ENCODE measurements at places on chromosomes 6 and 20.

- no peak for DNase-seq
These were observed 2.2 kb downstream of the FBXL4 start for GRCh38 chr6:98945311-98946115.

DNA sequence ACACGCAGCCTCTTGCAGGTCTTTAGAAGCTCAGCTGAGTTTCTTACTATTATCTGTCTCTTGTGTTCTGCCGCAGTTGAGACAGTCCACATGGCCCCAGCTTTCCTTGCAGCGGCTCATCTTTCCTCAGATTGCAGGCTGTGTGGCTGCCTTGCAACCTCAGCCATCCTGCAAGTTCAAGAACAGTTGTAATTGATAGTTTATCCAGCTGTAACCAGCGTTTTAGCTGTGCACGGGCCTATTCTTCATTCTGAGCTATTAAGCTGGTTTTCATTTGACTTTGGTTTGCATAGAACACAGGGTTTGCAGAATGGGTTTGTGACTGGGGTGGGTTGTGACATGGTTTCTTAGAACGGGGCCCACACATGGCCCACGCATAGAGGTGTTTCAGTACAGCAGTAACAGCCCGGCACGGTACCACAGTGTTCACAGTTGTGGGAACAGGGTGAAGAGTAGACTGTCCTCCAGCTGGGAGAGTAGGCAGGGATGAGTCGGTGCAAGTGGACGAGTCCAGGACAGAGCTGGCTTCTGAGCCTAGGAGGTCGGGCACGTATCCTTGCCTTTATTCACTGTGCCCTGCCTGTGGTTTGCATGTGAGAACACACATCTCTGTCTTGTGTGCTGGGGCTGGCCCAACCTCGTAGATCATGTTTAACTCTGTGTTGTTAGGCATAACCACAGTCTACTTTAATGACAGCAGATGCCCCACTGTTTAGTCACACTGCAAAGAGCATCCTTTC is 89.2 kb downstream of the RPP40 start:
- DNase-seq, result no peak

GRCh38 chr6:37048851-37049757 is 43.6 kb downstream of the FGD2 start:
- no peak for DNase-seq

GRCh38 chr20:17421493-17421892 is 109.7 kb downstream of the BFSP1 start:
- no peak for DNase-seq

- no peak for DNase-seq
These were observed 3.3 kb downstream of the RNF144B start for GRCh38 chr6:18390476-18390875.

DNA sequence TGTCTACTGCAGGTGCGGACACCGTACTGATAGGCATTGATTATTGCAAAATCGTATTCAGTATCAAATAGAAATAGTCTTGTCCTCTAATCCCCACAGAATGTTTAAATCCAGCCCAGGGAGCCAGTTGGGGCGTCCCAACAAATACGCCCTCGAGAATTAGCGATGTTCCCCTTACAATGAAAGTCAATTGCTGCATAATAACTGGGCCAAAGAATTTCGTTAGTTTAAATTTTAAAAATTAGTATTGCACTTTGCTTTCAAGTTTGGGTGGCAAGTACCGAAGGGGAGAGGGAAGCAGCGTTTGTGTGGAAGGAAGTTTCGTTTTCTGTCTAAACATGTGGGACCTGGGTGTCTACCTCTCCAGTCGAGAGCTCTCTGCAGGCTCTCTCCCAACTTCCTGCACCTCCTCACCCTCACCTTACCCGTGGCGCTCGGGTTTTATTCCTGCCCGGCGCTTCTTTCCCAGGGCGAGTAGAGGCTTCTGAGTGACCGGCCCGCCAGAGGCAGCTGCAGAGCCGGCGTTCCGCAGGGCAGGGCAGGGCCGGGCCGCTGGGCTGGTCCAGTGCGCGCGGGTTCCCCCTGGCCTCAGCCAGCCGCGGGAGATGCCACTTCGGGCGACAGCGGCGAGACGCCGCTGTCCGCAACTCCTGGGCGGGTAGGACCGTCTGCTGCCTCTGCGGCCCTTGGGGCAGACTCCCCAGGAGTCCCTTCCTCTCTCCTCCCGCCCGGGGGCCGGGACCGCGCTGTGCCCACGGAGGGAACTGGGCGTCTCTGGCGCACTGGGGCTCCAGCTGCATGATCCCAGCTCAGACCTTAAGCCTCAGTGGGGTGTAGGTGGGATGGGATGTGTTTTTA is 862 bp upstream of the TFAP2C start:
- no peak for DNase-seq

DNA sequence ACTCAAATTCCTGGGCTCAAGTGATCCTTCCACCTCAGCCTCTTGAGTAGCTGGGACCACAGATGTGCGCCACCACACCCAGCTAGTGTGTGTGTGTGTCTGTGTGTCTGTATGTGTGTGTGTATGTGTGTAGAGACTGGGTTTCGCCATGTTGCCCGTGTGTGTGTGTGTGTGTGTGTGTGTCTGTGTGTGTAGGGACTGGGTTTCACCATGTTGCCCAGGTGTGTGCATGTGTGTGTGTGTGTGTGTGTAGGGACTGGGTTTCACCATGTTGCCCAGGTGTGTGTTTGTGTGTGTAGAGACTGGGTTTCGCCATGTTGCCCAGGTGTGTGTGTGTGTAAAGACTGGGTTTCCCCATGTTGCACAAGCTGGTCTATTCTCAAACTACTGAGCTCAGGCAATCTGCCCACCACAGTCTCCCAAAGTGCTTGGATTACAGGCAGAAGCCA is 28.3 kb downstream of the CDK5RAP1 start:
- DNase-seq, result no peak

- DNase-seq, result peak; percentile 43
These were observed 109.3 kb downstream of the GPX5 start for GRCh38 chr6:28634761-28635546.

DNA sequence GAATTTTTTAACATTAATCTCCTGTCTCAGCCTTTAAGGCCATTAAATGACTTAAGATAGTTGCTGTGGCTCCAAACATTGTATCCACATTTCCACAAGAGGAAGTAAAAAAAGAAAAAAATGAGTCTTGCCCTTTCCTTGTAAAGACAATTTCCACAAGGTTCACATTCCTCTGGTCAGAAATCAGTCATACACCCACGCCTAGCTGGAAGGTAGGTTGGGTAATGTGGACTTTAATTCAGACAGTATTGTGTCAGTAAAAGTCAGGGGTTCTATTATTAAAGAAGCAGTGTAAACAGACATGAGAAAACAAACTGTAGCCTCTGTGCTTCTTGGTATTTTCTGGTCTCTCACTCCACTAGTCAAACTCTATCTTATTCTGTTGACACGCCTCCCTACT is 682.0 kb downstream of the GRIK2 start:
- no peak for DNase-seq

DNA sequence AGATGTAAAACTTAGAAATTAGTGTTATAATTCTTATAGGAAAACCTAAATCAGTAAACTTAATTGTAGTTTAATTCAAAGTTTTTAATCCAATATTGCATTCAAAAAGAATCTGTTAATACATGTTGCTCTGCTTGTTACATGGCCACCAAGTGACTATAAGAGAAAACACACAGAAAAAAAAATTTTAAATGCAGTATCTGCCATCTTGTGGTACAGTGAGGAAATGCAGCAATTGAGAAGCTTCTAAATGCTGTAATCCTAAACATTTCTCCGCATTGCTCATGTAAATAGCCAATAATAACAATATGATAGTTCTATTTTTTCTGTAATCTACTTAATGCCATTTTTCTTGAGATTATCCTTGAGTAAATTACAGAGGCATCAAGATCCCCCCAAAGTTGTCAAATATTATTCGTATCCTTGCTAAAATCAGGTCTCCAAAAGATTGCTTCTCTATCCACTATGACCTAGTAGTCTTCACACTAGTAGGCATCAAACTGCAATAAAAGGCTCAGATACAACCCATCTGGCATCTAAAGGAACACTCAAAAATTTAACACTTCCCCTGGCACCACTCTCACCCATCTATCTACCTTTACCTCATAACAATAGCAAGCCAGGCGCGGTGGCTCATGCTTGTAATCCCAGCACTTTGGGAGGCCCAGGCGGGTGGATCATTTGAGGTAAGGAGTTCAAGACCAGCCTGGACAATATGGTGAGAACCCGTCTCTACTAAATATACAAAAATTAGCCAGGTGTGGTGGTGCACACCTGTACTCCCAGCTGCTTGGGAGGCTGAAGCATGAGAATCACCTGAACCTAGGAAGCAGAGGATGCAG is 34.6 kb downstream of the HDAC2 start:
- DNase-seq, result peak; percentile 64

DNA sequence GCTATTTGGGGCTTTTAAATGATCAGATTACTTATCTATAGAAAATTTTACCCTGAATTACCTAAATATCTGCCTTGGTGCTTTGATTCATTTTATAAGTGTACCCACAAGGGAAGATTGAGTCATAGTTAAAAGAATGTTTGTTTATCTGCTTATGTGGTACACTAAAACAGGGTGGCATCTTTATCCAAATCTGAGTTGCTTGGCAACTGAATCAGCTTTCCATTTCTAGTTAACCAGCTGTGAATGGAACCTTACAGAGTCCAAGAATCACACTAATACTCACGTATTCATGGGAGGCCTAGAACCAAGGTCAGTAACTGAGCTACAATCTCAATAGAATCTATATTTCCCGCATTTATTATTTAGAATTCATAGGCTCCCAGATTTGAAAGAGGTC is 44.0 kb upstream of the CAP2 start:
- no peak for DNase-seq

DNA sequence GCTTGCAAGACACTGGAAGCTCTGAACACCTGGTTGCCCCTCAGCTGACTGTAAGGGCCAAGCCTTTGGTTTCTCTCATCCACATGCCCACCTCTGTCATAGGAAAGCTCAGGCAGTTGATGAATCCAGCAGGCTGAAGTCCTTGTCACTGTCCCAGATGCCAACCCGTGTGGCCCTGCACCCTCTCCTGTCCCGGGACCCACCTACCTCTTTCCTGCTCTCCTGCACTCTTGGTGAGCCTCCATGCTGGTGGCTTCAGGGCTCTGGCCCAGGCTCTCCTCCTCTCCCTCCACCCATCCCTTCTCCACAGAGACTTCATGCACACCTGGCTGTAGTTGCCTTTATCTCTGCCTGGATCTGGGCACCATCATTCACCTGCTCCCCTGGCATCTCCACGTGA is 4.0 kb upstream of the GID8 start:
- no peak for DNase-seq

DNA sequence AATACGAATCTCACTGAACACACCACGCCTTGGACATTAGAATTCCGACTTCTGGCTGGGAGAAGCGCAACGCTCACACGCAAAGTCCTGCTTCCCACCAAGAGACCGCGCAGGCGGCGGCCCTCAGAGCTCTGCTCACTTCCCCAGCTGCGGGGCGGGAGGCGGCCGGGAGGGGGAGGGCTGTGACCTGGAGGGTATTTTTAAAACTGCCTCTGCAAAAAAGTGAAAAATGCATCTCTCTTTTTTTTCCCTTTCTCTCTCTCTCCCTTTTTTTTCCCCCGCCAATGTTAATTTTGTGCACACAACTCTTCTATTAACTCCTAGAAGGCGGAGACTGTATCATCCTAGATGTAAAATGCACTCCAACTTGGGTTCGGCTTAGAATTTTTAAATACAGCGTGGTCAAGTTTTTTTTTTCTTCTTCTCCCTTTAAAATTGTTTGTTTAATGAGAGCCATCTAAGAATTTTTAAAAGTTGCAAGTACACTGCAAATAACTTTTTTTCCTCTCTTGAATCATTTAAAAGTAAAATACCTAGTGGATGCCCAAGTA is 66.4 kb downstream of the STX11 start:
- no peak for DNase-seq

GRCh38 chr20:31870726-31871617 is 538 bp downstream of the TTLL9 start:
- DNase-seq, result no peak

DNA sequence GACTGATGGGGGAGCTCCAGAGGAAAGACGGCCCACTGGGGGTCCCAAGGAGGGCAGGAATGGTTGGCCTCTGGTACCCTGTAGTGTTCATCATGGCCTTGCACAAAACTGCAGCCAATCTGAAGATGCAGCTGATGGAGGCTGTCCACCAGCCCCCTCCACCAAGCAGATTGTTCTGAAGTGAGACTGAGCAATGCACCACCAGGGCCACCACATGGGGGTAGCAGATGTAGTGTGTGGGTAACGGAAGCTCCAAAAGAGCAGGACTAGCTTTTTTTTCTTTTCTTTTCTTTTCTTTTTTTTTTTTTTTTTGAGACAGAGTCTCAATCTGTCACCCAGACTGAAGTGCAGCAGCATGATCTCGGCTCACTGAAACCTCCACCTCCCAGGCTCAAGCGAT is 181.0 kb upstream of the MYLIP start:
- DNase-seq, result no peak

- no peak for DNase-seq
These were observed 11.2 kb downstream of the SPDEF start for GRCh38 chr6:34544776-34545471.

DNA sequence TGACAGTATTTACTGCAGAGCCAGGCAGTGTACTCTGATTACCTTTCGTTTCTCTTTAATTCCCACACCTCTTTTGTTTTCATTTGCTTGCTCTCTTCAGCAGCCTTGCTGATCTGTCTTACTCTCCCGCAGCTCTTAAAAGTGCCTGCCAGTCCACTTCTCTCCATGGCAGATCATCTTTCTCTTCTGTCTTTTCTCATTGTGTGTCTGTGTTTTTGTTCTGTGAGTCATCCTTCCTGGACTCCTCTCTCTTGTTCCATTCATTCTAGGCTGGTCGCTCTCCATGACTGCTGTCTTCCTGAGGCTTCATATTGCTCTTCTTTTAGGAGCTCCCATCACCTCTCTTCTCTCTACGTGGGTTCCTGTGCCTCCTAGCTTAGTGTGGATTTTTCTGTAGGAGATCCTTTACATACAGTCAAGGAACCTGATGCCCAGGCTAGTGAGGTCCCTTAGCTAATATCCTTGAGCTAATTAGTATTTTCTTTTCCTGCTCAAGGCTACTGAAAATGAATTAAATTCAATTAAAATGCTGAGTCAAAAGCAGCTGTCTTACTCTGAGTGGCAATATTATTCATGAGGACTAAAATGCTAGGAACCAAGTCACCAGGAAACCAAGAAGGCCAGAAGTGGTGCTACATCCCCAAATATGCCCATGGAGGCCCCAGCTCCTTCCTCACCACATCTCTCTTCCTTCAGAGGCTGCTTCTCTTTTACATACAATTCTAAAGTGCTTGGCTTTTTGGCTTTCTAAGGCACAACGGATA is 86.1 kb downstream of the SLX4IP start:
- no peak for DNase-seq

DNA sequence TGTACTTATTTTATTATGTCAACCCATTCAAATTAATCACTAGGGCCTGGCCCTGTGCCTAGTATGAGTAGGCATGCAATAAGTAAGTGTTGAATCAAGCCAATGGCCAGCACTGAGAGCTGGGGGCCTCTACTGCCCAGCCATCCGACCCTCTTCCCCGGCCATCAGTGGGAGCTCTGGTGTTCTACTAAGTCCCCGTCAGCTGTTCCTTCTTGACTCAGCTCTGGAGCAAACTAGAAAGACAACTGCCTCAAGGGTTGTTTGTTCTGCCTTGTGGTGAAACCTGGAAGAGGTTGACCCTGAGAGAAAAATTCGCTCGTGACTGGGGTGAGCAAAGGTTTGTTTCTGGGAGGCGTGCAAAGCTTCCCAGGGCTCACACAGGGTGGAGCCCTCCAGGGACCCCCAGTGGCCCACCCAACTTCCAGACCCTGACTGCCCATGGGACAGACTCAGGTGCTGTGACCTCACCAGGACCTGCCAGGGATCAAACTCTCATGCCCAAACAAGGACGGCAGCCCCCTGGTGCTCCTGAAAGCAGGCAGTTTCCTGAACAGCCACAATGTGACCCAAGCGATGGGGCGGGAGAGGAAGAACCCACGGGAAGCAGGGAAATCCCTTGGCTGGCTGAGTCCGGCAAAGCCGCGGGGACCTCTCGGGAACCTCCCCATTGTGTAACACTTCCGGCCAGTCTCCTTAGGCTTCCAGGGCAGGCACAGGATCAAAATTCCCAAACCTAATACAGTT is 50.4 kb downstream of the BANF2 start:
- DNase-seq, result no peak
